ENCODE measurements at places on chromosomes 13 and 19. TPM values are rescaled to one million over a fixed set of nuclear protein-coding genes. Genes with fewer than 3 reads are reported as not detected.

ZNF835 gene
- total RNA-seq, result under 0.01 TPM

GRCh38 chr19:33767898-33768413, 28.7 kb upstream of the KCTD15 start:
- DNase-seq, result no peak

GRCh38 chr19:40315812-40316470, 30.8 kb upstream of the AKT2 start:
- no peak for DNase-seq

- no peak for DNase-seq
Measured at GRCh38 chr13:21138561-21138960, 37.8 kb downstream of the SKA3 start.

Data from bronchial epithelial cell (primary cell).